ENCODE measurements at places on chromosomes 13 and 19. TPM values are rescaled to one million over a fixed set of nuclear protein-coding genes. Genes with fewer than 3 reads are reported as not detected.

- no peak for DNase-seq
Observed at GRCh38 chr13:113049521-113049941, 56.1 kb upstream of the F7 start.

DNA sequence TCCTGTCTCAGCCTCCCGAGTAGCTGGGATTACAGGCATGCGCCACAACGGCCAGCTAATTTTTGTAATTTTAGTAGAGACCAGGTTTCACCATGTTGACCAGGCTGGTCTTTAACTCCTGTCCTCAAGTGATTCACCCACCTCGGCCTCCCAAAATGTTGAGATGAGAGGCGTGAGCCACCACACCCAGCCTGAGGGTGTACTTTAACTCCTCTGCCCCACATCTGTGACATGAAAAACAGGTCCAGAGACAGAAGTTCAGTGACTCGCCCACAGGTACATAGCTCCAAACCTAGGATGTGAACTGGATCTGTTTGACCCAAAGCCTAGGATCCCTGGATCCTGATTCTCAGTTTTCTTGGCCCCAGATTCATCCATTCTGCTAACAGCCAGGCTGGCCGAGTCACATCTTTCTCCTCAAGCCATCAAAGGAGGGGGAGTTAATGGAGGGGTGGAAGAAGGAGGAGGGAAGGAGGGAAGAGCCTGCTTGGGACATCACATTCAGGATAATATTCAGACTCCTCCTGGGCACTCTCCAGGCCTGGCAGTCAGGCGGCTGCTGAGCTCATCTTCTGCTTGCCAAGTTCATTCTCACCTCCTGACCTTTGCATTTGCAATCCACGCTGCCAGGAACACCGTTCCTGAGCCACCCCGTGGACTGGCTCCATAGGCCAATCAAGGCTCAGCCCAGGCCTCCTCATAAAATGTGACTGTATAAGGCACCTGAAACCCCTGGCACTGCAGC lies 3.1 kb downstream of the SPC24 start:
- peak; percentile 75 for DNase-seq

GRCh38 chr13:38409771-38410170 lies 60.1 kb downstream of the UFM1 start:
- no peak for DNase-seq

DNA sequence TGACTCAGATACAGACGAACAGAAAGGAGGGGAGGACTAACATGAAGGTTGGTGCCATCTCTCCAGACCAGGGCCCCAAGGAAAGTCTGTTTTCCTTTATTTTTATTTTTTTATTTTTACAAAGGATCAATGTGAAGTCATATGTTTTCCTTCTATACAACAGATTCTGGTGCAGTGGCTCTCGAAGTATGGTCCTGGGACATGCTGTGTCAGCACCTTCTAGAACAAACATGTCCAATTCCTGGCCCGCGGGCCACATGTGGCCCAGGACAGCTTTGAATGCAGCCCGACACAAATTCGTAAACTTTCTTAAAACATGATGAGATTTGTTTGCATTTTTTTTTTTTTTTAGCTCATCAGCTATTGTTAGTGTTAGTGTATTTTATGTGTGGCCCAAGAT lies 174.7 kb downstream of the FLT1 start:
- DNase-seq: no peak

The ZNF433 gene
- total RNA-seq: 5.7 TPM

DNA sequence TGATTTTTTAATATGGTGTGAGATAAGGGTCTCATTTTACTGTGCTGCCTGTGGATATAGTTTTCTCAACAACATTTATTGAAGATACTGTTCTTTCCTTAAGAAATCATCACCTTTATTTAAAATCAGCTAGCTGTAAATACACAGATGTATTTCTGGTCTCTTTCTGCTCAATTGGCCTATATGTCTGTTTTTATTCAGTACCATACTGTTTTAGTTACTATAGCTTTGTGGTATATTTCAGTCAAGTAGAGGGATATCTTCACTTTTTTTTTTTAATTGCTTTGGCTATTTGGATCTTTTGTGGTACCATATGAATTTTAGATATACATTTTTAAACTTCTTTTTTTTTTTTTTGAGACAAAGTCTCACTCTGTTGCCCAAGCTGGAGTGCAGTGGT lies 16.7 kb upstream of the ZNF714 start:
- no peak for DNase-seq

All from LHCN-M2 (cell line).